ENCODE measurements at places on chromosomes 11 and 22.

GRCh38 chr11:41536021-41536568, 76.6 kb upstream of the LRRC4C start:
- no peak for DNase-seq

GRCh38 chr11:2266586-2267305, 3.6 kb downstream of the ASCL2 start:
- DNase-seq, result no peak

DNA sequence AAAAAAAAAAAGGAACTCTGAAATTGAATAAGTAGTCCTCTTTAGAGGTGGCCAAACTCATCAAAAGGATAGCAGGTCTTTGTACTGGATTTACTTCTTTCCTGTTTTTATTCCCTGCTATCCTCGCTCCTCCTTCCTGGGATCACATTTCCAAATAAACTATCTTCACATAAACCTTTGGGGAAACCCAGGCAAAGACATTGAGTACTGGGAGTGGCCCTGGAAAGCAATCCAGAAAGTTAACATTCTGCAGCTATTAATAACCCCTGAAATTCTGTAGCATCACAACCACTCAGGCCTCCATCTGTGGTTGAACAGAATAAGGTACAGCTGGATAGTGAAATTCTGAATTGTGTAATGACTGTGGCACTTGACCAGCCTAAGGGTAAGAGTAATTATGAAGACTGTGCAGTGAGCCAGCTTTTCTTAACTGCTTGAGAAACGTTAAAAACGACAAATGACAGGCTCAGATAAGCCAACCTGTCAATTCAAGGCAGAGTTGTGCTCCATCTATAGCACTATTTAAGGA, 58.8 kb downstream of the ISX start:
- DNase-seq, result no peak

- no peak for DNase-seq
Observed at GRCh38 chr11:65471447-65471891, 27.4 kb upstream of the MALAT1 start.

GRCh38 chr11:23988381-23989006, 508.4 kb upstream of the LUZP2 start:
- DNase-seq, result no peak

Data from stimulated activated CD8-positive, alpha-beta memory T cell treated with anti-CD3 and anti-CD28 coated beads, Interleukin-2, amount 100 ng/mL, for 1 hour (primary cell).